ENCODE measurements at places on chromosomes 2 and 18.

- no peak for DNase-seq
Measured at GRCh38 chr2:106885329-106885728, 638 bp downstream of the ST6GAL2 start.

DNA sequence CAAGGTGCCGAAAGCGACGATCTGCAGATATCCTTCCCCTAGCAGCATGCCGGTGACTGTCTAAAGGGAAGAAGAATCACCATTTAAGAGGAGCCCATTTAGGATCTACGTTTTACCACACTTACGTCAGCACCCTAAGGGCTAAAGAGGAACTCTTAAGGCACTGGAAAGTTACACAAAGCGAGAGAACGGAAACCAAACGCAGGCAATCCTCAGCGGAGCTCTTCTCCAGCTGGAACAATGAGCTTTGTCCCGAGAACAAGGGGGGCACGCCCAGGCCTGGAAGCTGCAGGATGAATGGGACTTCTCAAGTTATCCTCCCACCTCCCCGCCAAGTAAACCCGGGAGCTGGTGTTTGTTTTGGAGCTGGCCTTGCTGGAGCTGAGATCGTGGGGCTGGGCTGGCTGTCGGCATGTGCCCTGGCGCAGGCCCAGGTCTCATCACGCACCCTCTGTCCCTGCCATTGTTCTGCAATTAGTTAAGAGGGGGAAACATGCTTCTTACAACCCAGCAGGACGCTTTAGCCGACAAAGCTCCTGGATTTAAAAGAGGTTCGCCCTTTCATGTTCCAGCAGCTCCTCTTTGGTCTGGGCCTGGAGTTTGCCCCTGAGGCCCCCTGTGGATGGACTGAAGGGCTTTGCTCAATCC, 36.4 kb downstream of the PXDN start:
- DNase-seq, result peak; percentile 67

DNA sequence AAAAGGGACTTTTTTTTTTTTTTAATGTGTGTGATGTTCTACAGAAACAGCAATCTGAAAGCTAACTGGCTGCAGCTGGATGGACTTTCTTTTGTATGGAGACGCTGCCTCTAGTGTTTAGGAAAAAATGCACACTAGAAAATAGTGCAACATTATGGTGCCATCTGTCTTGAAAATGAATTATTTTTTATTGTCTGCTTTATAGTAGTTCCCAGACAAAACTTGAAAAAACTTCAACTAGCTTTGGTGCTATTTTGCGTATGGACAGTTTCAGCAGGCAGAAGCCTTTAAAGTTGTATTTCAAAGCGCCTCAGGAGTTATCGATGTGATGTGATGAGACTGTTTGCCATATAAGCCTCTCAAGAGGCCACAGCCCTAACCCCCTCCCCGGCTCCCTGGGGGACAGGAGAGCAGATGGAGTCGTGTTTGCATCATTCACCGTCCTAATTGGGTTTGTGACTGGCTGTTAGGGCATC, 86.9 kb downstream of the LTBP1 start:
- peak; percentile 43 for DNase-seq

DNA sequence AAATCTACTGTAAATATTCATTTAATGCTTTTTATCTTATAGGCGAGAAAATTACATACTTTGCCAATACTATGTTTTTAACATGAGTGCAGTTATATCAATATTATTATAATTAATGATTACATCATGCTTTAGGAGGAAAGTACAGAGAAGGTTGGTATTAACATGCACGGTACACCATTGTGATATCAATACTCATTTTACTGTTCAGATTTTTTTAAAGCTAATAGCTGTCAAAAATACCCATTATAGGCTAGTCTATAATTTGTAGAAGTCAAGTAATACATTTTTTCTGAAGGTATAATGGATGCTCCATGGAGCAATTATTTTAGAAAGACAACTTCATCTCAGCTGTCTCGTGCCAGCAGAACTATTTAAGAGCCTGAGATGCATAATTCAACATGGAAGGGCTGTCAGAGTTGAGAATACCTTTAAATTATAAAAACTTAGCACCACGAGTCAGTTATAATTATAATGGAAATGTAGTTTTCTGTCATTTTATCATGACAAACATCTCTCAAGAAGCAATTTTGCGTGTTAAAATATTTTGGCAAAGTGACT, 1641.7 kb upstream of the ACVR2A start:
- no peak for DNase-seq

GRCh38 chr2:170930131-170930990, 1.3 kb downstream of the GORASP2 start:
- DNase-seq, result no peak

GRCh38 chr2:85175369-85176299, 42.4 kb downstream of the TCF7L1 start:
- no peak for DNase-seq
